ENCODE measurements at places on chromosomes 2 and 18.

DNA sequence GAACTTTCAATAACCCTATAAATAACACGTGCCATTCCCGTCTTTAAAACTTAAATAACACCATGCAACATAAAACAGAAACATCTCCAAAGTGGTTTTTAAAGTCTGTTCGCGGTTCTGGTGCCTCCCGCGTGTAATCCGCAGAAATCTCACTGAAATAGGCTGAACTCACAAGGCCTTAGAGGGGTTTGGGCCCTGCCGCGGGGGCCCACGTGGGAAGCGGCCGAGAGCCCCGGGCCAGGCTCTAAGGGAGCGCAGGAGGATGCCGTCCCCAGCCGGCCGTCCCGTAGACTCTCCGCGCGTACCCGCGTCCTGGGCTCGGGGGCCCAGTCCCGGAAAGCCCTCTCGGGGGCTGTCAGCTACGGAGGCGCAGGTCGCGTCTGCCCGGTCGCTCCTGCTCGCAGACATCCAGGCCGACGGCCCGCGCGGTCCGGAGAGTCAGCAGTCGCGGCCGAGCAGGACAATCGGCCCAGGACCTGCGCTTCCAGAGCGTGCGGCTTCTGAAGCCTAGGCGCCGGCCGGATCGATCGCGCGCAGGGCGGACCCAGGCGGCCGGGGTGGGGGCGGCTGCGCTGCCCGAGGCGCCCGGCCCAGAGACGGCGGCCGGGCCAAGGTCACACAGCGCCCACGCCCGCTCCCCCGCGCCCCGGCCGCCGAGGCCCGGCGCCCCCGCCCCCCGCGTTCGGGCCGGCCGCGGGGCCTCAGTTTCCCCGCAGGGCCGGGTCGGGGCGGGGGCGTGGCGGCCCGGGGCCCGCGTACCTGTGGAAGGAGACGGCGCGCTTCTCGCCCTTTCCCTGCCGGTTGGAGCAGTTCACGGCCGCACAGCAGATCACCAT, 558 bp downstream of the THAP4 start:
- no peak for DNase-seq

DNA sequence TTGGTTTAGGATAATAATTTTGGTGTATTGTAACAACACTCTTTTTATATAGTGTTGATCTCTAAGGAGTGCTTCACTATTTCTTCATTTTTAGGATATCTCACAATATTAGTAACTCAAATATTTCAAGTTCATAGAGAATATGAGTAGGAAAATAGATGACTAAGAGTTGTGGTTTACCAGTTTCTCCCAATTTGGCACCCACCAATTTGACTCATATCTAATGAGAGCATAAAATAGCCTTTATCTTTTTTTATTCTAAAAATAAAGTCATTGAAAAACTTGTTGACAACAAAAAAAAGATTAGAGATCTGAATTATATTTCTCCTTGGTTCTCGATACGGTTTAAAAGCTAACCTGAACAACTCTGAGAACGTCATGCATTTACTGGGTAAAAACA, 204.0 kb downstream of the PARD3B start:
- no peak for DNase-seq

DNA sequence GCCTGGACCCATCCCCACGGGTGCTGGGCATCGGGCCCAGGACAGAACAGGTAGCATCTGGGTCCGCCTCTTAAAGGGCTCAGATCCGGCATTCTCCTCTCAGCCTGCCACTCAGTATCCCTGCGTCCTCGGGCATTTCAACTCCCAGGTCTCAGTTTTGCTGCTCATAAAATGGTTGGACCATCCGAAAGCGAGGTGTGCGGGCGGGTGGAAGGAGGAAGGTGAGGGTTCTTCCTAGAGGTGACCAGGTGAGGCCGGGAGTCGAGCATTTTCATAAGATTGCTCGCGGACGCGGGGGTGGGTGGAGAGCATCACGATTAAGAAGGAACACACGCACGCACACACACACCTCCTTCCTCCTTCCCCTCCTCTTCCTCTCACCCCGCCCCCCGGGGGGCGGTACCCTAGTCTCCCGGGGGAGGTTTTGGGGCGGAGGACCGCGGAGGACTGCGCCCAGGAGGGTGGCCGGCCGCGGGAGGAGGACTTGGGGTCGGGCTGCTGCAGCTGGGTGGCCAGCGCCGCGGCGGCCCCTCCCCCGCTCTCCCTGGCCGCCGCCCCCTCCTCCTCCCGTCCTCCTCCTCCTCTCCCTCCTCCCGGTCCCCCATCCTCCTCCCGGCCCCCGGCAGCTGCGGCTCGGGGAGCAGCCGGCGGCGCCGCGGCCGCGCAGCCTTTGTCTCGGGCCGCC, 97.9 kb upstream of the GPR45 start:
- no peak for DNase-seq

DNA sequence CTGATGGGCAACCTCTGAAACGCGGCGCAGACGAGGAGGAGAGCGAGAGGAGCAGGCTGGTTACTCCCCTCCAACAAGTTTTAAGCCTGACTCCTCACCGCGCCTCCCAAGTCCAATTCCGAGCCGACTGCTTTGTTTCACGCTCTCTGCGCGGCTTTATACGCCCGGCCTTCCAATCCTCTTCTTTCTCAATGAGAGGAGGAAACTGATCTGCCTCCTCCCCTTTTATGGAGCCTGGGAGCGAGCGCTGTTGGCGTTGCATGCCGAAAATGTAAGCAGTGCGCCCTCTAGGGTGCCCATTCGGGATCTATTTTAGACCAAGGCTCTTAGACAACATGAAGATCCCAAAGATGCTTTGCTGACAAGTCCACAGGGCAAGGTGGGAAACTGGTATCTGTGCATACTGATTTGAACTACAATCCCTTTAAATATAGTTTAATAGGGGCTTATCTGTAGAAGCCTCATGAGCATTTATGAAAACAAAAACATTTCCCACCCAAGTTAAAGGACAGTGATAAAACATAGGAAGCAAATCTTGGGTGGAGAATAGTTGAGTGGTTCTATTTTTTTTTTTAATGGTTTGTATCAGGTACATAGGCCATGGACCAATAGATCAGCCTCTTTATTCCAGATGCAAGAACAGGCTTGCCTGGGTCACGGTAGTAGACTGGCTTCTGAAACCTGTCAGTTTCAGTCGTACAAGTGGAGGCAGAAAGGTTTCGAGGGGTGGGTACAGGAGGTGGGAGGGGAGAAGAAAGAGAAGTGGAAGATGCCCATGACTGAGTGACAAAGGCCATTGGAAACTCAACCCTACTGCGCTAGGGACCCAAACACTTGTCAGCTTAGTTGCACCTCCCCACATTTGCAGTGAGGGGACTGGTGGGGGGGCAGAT, at the start of gene RND3:
Gene RND3, minus strand, starts transcription at position 131 of the 893 bp plus-strand sequence. CDS start 250 bp downstream, outside the sequence.
- DNase-seq = peak; percentile 18

DNA sequence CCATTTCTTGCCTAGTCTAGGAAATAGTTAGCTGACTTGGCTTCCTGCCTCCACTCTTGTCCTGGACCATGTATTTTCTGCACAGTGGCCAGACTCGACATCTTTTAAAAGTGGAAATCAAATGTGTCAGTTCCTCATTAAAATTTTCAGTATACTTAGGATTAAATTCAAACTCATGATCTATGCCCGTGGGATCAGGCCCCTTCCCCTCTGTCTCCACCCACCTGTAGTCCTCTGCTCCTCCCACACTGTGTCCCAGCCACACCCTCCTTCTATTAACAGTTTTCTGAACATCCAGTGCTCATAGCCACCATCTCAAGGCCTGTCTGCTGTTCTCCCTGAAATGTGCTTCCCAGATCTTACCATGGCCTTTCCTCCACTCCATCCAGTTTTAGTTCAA, 13.3 kb downstream of the ARHGAP25 start:
- DNase-seq = no peak

GRCh38 chr2:9565436-9566153, 10.0 kb upstream of the ADAM17 start:
- DNase-seq = no peak

GRCh38 chr2:233380995-233381637, 26.8 kb downstream of the DGKD start:
- DNase-seq = no peak

DNA sequence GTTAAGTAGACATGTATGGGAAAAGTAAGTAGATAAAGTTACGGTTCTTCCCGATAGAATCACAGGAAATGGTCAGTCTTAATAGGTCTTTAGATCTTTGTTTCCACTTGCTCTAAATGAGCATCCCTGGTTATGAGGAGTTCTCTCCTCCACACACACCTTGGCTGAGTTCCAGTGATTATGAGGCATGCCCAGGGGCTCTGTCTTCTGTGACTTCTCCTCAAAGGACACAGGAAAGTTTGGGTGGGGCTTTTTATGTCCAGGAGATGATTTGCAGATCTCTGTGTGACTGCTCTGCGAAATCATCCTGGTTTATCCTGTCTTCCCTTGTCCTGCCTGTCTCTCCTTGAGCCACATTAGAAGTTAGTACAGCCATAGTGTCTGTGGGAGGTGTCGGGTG, 83.9 kb upstream of the EML6 start:
- DNase-seq = no peak

GRCh38 chr2:45166229-45166890, 157.1 kb upstream of the SIX2 start:
- DNase-seq = no peak

- no peak for DNase-seq
Observed at GRCh38 chr2:45974056-45974455, 322.6 kb downstream of the PRKCE start.

DNA sequence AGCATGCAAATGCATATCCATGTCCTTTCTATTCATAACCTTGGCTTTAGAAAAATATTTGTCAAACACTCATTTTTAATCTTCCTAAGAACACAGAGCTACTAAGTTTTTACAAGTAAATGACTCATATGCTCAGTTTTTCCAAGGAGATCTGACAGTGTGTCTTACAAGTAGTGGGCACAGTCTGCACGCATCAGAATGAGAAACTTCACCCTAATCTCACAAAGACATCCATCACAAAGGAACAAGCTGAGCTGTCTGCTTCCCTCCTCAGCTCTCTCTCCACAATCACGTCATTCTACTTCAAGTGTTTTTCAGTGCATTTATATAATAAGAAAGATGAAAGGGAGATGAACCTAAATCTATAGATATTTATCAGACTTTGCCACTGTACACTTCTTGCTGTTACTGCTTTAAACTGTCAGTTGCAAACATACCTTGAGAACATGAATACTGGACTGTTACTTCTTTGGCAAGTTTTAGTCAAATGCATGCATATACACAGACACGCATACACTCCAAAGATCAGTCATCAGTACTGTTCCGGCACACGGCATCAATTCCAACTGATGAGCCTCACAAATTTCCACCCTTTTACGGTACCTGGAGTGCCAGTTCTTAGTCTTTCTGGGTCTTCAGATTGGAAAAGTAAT, 75.7 kb downstream of the RBMS1 start:
- no peak for DNase-seq

DNA sequence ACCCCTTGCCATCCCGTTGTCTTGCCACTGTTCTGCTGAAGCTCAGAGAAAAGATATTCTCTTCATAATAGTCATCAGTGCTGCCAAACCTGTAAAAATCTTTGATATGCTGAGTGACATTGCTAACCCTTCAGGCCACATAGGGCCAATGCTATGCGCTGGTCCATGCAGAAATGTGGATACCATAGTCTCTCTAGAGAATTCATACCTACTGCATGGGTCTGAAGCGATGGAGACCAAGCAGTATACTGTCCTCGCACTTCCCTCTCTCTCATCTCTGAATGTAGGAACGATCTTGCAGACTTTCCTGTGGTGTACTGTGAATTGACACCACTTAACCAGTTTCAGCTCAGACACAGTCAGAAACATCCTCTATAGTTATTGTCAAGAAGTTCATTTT, 17.9 kb upstream of the ANKRD44 start:
- DNase-seq = no peak

DNA sequence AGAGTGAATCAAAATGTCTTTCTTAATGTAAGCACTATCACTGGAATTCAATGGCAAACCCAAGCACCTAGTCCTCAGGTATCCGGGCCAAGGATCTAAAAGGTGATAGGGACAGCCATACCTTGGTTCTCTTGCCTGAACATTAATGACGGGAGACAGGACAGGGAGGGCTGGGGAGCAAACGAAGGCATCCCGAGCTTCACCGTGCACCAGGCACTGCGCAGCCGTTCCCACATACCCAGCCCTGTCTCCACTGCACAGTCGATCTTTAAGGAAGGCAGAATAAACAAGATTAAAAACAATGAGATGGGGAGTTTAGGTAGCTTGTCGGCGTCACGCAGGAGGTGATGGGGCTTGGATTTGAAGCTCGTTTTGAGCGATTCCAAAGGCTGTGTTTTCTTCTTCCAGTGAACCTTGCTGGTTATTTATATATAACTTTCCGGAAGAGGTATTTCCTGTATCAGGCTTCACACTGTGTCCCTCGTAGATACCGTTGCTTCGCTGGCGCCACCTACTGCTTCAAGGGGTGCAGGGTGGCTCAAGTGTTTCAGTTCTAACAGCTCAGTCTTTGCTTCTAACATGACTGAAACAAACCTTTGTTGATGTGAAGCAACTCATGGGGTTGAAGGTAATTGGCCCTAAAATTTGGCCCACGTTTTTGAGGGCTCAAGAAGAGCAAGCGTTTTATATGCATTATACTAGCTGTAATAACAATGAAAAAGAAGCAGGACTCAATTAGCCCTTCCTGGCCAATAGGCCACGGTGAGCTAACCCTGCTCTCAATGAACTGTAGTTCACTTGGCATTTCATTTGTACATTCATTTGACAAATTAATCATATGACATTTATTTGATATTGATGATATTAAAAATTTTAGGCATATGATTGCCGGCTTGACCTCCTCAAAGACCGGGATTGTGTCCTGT, 77.4 kb downstream of the DCDC2C start:
- DNase-seq = peak; percentile 18

DNA sequence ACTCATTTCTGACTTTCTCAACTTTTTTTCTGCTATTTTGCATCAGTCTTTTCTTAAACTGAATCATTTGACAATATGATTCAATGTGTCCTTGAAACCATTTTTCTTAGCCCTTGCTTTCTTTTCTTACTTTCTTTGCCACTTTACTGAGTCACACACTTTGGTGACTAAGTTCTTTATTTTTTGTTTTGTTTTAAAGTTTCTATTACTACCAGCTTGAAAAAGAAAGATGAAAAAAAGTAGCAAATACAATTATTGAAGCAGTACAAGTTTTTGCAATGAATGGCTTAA, 116.5 kb downstream of the DOCK10 start:
- DNase-seq = no peak

- no peak for DNase-seq
Observed at GRCh38 chr2:205441524-205441923, 240.8 kb upstream of the NRP2 start.

DNA sequence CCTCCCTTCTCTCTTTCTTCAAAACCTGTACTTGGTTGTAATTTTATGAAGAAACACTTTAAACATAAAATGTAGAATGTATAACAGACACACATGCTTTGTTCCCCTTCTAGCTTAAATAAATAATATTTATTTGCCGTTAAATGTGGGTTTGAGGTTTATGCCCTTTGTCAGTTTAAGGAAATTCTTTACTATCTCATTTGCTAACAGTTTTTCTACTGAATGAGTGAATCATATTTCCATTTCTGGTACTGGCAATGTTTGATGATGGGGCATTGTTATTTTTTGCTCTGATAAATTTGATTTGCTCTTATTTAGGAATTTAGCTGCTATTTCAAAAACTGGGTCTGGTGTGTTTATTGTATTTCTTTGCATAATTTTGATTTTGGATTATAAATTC, 555.6 kb downstream of the CCDC85A start:
- no peak for DNase-seq

- DNase-seq = peak; percentile 5
Observed at GRCh38 chr2:39728941-39729351, 50.1 kb downstream of the THUMPD2 start.
